CD4-positive, alpha-beta T cell (primary cell): ENCODE measurements at places on chromosomes 2 and 18.

DNA sequence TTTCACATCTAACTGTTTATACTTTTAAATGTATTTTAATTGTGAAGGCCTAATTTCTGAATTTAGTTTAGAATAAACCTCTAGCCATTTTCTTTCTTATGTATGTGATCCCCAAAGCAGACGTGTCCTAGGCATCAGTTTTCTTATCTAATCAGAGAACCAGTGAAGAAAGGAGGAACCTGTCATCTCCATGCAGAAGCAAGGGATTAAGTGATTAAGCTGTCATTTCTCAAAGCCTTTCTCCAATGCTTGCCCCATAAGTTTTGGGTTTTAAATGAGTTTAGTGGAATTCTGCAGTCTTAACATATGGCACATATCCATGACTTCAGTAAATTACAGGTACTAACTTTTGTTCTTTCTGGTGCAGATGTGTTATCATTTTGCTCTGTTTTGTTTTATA lies 190.4 kb downstream of the PLCL1 start:
- no peak for DNase-seq

DNA sequence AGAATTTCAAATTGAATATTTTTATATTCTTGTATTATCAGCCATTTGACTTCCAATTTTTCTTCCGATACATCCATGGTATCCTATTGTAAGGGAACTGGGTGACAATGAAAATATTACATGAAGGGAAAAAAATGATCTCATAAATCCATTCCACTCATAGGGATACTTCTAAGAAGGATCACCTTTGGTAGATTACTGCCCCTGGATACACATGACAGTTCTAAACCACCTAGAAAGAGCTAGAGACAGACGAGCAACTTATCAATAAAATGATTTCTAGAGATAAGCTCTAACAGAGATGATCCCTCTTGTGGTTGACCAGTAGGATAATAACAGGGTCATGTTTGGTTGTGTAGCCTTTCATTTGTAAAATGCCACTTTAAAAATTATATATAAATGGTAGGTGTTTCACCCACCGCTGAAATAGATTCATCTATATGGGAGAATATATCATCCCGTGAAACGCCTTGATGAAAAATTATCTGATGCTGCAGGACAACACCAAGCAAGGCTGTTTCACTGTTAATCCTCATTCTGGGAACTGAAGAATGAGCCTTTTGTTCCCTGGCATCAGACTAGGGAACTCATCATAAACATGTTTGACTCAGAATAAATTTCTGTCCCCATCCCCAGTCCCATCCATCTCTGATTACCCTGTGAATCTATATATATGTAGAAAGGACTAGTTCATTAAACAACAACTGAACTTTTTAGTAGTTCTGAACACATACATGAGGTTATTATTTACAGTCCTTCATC lies 180.0 kb downstream of the TCF4 start:
- no peak for DNase-seq

- DNase-seq = no peak
These were observed 72.5 kb downstream of the KLF7 start for GRCh38 chr2:207093234-207093633.

GRCh38 chr2:105773568-105773967 lies 28.9 kb downstream of the NCK2 start:
- DNase-seq = no peak

- DNase-seq = no peak
These were observed 138.8 kb downstream of the WDSUB1 start for GRCh38 chr2:159147690-159148089.

DNA sequence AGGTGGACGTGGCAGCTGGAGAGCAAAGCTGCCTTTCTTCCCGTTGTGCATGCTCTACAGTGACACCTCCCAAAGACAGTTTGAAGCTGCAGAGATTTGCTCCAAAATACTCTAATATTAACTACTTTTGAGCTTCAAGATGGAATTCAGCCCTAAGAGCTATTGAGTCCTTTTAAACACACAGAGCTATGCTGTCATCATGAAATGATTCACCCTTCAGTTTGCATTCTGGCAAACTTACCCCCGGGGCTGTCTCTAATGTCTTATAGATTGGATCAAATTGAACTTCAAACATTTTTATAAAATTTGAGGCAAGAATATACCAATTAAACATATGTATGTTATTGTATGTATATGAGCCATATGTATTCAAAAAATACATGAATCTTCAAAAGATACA lies 110.7 kb upstream of the EFEMP1 start:
- no peak for DNase-seq

DNA sequence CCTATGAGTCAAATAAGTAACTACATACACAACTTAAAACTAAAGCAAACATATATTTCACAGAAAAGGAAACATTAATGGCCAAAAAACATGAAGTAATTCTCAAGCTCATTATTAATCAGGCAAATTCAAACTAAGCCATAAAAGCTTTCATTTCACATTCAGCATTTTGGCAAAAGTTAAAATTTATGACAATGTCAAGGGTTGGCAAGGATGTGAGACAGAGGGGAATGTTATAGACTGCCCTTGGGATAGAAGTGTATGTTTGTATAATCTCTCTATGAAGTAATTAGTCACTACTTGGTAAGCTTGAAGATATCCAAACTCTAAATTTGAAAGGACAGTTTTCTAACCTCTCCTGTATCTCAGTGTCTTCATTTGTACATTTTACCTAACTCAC lies 539.4 kb downstream of the RIT2 start:
- no peak for DNase-seq

- no peak for DNase-seq
These were observed 7.2 kb upstream of the POLE4 start for GRCh38 chr2:74951211-74951754.

DNA sequence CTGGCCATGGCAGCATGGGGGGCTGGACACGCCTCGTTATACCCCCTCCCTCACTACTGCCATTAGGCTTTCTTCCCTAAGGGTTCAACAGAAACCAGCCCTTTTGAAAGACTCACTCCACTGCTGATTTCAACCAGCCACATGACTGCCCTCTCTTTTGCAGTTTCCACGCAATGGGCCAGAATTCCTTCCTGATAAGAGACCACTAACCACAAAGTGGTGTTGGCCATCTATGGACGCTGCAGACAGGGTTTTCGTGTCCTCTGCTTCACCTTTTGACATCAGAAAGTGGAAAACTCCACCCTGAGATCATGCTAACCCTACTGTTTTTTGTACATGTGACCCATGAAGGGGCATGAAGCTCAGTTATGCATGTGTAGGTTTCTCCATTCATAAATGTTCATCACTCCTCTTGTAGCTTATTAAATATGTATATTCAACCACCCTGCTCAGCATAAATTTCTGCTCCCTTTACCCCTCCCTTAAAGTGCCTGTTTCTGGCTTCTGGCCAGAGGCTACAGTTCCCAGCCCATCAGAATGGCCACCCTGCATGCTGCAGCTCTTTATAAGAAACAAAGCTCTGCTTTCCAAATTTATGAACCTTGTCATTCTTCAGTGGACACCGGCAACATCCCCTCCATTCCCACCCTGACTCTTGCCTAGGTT lies 106.6 kb upstream of the MSH6 start:
- no peak for DNase-seq

DNA sequence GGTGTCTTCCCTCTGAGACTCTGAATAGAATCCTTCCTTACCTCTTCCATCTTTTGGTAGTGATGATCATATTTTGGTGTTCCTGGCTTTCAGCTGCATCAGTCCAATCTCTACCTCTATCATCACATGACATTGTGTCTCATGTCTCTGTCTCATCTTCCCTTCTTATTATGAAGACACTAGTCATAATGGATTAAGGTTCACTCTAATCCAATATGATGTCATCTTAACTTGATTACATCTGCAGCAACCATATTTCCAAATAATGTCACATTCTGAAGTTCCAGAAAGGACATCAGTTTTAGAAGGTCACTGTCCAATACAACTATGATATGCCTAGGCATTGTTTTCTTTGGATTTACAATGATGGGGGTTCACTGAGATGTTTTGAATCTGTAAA lies 31.5 kb downstream of the CMPK2 start:
- DNase-seq = no peak

DNA sequence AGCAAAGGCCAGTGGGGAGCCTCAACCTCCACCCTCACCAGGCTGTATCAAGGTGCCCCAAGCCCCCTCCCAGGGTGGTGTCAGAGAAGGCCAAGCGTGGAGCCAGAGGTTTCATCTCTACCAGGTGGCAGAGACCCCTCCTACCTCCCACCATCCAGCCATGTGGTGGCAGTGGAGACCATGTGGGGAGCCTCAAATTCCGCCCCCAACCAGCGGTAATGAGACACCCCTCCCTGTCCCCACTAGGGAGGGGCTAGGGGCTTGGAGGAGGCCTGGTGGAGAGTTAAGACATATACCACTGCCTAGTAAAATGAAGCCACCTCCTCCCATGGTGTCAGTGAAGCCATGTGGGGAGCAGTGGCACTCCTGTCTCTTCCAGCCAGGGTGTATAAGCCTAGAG lies 24.4 kb upstream of the YPEL5 start:
- DNase-seq = no peak

DNA sequence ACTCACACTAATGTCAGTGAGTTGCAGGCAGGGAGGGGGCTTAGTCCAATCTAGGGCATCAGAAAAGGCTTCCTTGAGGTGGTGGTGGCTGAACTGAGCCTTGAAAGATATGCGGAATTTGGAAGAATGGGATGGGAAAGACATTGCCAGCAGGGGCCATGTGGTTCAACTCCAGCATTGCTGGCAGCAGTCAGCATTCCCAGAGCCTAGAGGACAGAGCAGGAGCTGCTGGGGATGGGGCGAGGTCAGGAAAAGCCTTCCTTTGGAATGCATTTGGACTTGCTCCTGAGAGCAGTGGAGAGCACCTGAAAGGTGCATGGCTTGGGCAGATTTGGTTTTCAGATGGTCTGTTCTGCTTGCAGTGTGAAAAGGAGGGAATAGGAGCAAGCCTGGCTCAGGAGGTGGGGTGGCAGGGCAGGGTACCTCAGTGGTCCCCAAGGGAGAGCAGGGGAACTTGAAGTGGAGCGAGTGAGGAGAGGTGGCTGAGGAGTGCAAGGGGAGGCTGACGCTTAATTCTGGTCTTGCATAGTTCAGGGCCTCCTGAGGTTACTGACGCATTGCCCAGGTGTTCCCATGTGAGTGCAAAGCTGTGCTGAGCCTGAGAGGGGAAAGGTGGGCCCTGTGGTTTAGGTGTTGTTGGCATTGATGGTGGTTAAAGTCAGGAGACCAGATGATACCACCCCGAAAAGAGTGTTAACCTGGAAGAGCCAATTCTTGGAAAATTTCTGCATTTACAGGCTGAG lies 112.1 kb upstream of the MGAT5 start:
- DNase-seq = no peak

- DNase-seq = no peak
These were observed 1.8 kb upstream of the CYBRD1 start for GRCh38 chr2:171520471-171520870.

DNA sequence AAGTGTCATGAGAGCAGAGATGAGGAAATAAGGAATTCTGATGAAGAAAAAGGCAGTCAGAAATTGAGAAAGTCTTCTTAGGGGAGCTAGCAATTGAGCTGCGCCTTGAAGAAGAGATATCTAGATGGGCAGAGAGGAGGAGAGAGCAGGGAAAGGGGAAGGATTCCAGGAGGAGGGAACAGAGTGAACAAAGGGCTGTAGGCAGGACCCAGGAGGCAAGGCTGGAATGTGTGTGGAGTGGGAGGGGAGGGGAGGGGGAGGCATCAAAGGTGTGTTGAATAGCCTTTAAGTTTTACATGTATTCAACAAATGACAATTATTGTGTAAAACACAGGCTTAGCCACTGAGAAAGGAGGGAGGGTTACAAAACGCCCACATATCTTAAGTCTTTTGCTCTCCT lies 164.5 kb downstream of the TDRD15 start:
- DNase-seq = no peak

DNA sequence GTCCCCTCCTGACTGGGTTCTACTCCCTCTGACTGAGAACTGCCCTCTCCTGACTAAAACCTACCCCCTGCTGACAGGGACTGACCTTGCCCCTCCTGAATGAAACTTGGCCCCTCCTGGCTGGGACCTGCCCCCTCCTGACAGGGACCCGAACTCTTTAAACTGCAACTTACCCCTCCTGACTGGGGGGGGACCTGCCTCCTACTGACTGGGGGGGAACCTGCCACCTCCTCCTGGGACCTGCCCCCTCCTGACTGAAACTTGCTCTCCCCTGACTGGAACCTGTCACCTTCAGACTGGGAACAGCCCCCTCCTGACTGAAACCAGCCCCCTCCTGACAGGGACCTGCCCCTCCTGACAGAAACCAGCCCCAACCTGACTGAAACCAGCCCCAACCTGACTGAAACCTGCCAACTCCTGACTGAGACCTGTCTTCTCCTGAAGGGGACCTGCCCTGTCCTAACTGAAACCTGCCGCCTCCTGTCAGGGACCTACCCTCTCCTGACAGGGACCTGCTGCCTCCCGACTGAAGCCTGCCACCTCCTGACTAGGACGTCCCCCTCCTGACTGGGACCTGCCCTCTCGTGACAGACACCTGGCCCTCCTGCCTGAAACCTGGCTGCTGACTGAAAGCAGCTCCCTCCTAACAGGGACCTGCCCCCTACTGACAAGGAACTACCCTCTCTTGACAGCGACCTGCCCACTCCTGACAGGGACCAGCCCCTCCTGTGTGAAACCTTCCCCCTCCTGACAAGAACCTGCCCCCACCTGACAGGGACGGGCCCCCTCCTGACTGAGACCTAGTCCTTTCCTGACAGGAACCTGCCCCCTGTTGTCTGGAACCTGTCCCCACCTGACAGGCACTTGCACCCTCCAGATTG lies 87.1 kb downstream of the PXDN start:
- DNase-seq = no peak

GRCh38 chr2:14297906-14298305 lies 334.6 kb upstream of the LRATD1 start:
- no peak for DNase-seq

DNA sequence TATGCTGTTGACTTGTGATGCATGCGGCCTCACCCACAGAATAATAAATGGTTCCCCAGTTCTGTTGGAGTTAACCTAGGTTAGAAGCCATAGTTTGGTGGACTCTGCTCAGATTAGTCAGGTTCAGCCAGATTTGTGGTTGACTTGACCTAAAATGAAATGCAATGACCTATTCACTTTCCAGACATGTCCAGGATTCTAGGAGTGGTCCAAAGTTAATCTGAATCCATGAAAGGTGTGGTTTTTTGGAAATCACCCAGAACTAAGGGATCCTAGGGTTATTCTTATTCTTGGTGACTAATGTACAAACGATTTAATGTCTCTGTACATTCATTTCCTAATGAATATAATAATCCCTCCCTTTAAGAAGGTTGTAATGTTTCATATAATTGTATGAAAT lies 88.9 kb upstream of the RBBP8 start:
- DNase-seq = no peak
